Chondrocyte (in vitro differentiated cells): ENCODE measurements at places on chromosomes 2 and 18. TPM values are rescaled to one million over a fixed set of nuclear protein-coding genes. Genes with fewer than 3 reads are reported as not detected.

DNA sequence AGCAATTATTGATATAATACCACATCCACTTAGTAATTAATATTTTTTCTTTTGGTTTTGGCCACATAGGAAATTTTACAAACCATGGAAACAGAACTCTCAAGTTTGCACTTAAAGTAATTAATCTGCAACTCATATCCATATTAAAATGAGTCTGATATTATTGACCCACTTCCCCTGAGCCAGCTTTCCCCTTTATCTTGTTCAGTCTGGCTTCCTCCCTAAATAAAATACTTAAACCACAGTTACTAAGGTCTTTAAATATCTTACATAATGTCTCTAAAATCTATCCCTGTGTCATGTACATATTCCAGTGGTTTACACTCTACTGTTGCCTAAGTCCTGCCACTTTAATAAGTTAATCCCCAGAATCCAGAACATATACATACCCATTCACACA lies 564.9 kb upstream of the FSHR start:
- no peak for DNase-seq

GRCh38 chr2:190404487-190404886 lies 3.7 kb upstream of the MFSD6 start:
- DNase-seq = no peak

DNA sequence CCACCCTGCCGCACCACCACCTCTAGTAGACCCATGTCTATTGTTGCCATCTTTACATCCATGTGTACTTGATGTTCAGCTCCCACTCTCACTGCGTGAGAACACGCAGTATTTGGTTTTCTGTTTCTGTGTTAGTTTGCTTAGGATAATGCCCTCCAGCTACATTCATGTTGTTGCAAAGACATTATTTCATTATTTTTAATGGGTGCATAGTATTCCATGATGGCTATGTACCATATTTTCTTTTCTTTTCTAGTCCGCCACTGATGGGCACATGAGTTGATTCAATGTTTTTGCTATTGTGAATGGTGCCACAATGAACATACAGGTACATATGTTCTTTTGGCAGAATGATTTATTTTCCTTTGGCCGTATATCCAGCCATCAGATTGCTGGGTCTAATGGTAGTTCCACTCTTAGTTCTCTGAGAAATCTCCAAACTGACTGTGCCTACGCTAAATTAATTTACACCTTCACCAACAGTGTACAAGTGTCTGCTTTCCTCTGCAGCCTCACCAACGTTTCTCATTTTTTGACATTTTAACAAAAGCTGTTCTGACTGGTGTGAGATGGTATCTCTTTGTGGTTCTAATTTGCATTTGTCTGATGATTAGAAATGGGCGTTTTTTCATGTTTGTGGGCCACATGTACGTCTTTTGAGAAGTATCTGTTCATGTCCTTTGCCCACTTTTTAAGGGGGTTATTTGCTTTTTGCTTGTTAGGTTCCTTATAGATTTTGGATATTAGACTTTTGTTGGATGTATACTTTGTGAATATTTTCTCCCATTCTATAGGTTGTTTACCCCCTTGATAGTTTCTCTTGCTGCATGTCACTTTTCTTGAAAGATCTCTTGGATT lies 10.5 kb upstream of the ZNF513 start:
- DNase-seq = no peak

DNA sequence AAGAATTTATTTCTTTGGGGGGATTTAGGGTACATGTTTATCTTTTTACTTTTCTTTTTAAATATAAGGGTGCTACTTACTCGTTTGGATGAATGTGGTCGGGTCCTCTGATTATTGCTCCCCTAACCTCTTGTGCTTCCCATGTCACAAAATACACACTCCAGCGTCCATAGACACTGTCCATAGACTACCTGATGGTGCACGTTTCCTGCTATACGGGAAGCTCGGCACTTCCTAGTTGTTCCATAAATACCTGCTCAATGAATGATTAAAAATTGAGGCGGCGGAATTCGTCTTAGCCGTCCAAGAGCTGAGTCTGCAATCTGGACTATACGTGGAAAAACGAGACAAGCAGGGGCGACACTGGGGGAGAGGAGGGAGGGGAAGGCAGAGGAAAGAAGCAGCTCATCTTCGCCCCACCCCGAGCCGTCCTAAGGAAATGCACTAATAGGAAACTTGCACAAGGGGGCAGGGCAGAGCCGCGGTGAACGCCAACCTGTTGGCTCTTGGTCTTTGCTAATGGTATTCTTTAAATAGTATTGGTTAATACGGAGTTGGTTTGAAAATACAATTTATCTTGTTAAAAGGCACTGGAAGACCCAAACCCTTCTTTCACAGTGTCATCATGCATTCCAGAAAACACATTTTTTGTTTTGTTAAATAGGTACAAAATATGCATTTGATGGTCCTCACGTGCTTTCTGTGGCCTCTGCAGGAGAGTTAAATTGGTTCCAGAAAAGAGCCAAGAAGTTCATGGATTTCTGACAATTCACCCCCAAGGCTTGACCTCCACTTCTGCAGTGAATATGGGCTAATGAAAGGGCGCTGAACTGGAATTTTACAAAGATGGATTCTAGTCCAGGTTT lies 73.0 kb upstream of the KCTD1 start:
- no peak for DNase-seq

- DNase-seq = no peak
Observed at GRCh38 chr2:47307066-47307465, 95.9 kb upstream of the MSH2 start.

DNA sequence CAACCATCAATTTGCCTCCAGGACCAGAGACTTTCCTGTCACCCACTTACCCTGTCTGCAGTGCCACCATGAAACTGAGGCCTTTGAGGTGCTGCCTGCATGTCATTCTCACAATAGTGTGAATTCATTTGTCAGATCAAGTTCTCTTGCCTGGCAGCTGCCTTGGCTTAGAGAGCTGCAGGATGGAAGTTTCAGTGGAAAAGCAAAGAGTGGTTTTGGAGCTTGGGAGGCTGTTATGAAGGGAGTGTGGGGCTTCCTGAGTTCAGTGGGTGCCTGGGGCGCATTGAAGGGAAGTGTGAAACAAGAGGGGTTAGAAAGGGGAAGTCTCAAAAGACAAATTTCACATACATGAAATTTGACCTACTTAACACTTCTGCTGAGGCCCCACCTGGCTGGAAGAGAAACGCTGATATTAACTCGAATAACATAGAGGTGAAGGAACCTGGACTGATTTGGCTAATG lies 7.9 kb upstream of the LBH start:
- no peak for DNase-seq

- no peak for DNase-seq
Observed at GRCh38 chr18:49339146-49339545, 121.3 kb downstream of the DYM start.

GRCh38 chr2:133235968-133236367 lies 332.3 kb downstream of the NCKAP5 start:
- DNase-seq = no peak

DNA sequence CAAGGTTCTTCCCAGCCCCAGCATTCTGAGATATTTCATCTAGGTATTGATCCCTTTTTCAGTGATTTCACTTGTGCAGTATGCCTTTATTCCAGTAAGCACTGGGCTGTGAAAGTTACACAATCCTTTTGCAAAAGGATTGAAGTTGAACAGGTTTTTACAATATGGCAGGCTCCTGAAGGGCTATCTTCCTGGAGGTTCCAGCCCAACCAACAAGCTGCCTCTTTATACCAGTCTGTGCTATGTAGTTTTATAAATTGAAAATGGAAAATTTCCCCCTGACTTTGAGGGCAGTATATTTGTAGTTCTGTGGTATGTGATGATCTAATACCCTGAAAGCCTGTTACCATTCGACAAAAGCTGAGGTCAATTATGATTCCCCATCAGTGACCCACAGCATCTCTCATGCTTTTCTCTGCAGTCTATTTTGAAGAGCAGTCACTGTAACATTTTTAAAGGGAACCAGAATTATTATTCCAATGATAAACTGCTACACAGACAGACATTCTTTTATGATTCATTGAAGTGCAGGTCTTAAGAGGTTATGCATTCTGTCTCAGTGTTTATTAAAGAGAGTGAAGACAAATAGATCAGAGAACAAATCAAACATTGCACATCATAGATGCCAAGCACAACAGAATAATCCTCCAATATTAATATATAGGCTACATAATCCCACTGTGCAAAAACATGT lies 35.2 kb upstream of the STPG4 start:
- no peak for DNase-seq

DNA sequence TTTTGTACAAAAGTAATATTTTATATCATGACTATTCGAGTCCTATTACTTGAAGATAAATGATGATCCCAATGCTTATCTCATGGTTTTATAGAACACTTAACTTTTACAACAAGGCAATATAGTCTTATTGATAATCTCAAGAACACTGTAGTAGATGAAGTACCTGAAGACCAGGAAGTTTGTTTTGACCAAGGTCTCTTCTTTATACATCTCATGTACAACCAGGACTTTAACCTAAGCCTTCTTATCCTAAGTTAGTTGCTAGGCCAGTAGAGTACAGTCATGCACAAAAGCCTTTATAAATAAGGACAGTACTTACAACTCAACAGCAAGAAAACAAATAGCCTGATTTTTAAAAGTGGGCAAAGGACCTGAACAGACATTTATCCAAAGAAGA lies 147.7 kb upstream of the NOSTRIN start:
- no peak for DNase-seq

DNA sequence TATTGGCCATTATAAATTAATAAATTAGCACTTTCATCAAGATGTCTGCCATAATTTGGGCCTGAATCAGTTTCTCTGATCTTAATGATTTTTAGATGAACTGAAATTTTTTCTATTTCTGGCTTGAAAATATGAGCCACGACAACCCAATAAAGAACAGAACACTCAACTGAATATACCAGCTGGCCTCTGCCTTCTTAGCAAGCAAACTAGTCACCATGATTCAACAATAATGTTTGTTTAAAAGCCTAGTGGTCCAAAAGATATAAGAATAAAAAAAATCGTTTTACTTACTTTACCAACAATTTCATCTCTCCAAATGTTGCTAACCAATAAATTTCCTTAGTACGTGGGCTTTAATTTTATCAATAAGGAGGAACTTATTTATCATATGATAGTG lies 66.7 kb upstream of the TTN start:
- DNase-seq = no peak

GRCh38 chr2:233803994-233804393 lies 25.9 kb downstream of the MROH2A start:
- DNase-seq = no peak

- DNase-seq = peak; percentile 57
Observed at GRCh38 chr18:79935925-79936324, 15.5 kb downstream of the SLC66A2 start.

DNA sequence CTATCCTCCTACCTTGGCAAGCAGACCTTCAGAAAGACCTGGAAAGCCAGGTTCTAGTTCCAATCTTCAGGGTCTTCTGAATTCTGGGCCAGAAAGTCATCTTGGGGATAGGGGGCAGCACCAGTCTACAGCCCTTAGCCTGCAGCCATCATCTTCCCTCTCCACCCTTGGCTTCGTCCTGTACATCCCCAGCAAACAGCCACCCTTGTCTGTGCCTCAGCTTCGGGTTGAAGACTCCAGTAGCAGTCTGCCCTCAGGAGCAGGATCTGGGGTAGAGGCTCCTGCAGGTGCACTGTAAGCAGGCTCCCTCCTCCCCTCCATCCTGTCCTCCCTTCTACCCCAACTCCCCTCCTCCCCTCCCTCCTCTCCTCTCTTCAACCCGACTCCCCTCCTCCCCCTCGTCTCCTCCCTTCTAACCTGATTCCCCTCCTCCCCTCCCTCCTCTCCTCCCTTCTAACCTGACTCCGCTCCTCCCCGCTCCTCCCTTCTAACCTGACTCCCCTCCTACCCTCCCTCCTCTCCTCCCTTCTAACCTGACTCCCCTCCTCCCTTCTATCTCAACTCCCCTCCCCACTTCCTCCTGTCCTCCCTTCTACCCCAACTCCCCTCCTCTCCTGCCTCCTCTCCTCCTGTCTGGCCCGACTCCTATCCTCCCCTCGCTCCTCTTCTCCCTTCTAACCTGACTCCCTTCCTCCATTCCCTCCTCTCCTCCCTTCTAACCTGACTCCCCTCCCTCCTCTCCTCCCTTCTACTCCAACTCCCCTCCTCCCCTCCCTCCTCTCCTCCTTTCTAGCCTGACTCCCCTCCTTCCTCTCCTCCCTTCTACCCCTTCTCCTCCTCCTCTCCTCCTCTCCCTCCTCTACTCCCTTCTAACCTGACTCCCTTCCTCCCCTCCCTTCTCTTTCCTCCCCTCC lies 90.1 kb upstream of the SMAD2 start:
- no peak for DNase-seq

- DNase-seq = no peak
Observed at GRCh38 chr18:61448316-61448715, 115.1 kb downstream of the CDH20 start.

GRCh38 chr18:5628512-5629255 lies 84.9 kb upstream of the EPB41L3 start:
- peak; percentile 90 for DNase-seq

DNA sequence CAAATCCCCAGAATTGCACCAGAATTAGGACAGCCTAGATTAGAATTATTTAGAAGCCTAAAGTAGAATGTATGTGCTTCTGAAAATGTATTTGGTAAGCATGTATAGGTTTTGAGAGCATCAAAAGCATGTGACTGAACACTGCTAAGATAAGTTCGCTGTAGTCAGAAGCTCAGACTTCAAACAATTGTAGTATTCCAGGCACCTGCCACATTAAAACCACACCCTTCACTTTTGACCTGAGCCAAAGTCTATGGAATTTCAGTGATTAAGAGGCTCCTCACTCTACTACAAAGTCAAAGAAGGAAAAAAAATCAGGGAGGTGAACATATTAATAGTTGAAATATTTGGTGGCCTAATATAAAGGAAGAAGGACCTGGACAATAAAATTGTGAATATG lies 8.2 kb downstream of the KCNJ3 start:
- DNase-seq = no peak

DNA sequence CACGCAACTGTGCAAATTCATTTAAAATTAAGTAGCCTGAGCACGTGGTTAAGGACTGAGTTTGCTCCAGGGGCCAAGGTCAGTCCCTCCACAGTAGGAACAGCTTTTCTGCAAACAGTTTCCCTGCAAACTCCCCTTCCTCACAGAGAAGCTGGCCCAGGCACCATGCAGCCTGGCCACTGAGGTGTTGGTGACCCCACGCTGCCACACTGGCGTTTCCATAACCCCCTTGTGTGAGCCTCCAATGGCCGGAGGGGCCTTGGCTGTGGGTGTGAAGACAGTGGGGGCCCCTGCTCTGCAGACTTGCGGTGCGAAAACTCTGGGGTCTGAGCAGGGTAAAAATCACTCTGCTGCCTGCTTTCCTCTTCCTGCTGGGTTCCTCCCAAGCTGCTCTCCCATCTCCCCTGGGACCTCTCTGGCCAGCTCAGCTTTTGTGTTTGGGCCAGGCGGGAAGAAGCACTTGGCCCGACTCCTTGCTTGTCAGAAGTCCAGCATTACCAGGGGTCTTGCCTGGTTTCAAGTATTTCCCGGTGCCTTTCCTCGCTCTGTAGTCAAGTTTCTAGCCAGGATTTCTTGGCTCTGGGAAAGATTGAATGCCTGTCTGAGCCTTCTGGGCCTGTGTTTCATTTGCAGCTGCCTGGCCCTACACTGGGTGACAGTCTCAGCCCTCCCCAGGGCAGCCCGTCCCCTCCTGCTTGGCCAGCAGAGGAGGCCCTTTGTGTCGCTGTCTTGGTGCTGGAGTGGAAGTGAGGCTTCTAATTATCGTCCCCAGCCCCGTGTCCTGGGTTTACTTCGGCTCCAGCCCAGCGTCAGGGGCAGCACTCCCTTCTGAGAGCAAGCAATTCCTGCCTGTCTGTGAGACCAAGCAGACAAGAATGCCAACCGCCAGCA lies 131.4 kb upstream of the SLC1A4 start:
- no peak for DNase-seq

GRCh38 chr18:35502052-35502451 lies 4.3 kb upstream of the INO80C start:
- no peak for DNase-seq

The OTOF gene
- total RNA-seq = not detected in 3 replicates

The CNDP1 gene
- total RNA-seq = 0.22 TPM in 1 of 3 replicates, not detected in the others

The EFEMP1 gene
- total RNA-seq = 9.5 to 39.6 TPM (median 38.6 TPM) in 3 replicates

The IL1RN gene
- not detected in 3 replicates for total RNA-seq

The CYP27C1 gene
- total RNA-seq = 11.7 to 17.2 TPM (median 13.4 TPM) in 3 replicates
